ENCODE measurements at places on chromosomes 3 and 15.

- DNase-seq, result no peak
Observed at GRCh38 chr3:169029674-169030285, 633.7 kb downstream of the MECOM start.

GRCh38 chr3:193816656-193817311, 223.8 kb downstream of the OPA1 start:
- no peak for DNase-seq

DNA sequence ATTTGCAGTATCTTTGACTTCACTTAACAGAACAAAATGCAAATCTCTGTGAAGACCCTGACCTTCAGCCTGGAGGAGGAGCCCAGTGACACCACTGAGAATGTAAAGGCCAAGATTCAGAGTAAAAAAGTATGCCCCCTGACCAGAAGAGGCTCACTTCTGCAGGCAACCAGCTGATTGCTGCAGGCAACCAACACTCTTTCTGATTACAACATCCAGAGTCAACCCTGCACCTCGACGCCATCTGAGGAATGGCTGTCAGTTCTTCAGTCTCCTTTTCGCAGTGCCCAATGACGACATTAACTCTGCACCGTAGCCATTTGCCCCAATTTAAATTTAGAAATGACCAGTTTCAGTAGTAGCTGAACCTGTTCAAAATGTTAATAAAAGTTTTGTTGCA, 14.9 kb downstream of the ATP13A3 start:
- no peak for DNase-seq

GRCh38 chr3:30245858-30246622, 360.4 kb upstream of the TGFBR2 start:
- DNase-seq, result no peak

- no peak for DNase-seq
Observed at GRCh38 chr15:26504009-26504408, 268.9 kb downstream of the GABRB3 start.

- no peak for DNase-seq
Observed at GRCh38 chr3:94433811-94434210, 370.9 kb downstream of the NSUN3 start.

- peak; percentile 41 for DNase-seq
Observed at GRCh38 chr3:53161450-53161819, 426 bp downstream of the PRKCD start.

- DNase-seq, result no peak
Observed at GRCh38 chr15:58715266-58715917, 34.1 kb downstream of the ADAM10 start.

DNA sequence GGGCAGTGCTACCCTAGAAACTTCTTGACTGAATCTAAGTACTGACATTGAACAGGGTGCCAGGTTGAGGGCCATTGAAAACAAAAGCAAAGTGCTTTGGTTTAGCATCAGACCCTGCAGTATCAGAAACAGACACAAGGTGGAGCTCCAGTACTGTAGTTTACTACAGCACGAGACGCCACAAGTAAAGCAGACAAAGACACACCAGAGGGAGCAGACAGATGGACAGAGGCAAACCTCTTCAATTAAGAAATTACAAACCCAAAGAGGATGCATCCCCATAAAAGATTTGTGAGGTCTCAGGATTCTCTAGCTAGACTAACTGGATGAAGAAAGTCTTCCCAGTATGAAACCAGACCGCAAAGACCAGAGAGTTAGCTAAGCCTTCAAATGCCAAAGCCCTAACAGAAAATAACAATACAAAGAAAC, 16.6 kb downstream of the TOP2B start:
- peak; percentile 92 for DNase-seq

DNA sequence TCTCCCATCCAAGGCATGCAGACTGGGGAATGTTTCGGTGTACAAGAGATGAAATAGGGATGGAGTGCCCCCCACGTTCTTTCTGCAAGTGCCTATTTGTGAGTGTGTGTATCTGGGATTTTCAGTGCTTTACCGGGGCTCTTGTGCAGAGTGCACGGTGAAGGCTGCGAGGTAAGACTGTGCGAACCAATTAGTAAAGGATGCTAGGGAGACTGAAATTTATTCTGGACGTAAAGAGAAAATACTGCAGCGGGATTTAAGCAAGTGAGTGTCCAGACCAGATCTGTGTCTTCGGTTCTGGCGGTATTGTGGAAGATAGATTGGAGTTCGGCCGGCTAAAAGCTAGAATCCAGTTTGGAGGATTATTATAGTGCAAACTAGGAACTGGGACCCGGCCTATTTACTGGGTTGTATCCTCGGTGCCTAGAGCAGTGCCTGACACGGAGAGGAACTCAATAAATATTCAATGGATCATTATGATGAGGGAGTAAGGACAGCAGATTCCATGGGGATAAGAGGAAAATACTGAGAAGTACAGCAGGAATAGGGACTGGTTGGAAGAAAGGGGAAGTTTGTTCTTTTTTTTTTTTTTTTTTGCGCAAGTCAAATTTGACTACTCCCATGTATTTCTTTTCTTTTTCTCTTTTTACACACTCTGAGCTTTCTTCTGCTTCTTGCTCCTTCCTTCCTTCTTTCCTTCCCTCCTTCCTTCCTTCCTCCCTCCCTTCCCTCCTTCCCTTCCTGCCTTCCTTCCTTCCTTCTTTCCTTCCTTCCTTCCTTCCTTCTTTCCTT, 580 bp upstream of the MAGEF1 start:
- no peak for DNase-seq

DNA sequence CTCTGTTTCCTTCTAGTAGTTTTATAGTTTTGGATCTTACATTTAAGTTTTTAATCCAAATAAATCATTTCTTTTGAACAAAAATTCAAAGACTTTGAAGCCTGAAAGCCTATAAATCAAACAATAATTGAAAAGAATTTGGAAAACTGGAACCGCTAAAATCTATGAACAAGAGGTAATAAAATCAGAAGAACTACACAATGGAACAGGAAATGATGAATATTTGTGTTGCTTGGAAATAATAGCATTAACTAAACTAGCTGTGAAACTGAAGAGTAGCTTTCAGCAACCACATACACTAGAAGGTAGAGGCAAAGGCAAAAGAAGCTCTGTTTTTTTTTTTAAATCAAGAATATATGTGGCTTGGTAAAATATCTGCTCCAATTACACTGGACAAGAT, 147.9 kb upstream of the ABI3BP start:
- DNase-seq, result no peak

GRCh38 chr3:133197619-133198018, 159.4 kb downstream of the TMEM108 start:
- DNase-seq, result no peak

DNA sequence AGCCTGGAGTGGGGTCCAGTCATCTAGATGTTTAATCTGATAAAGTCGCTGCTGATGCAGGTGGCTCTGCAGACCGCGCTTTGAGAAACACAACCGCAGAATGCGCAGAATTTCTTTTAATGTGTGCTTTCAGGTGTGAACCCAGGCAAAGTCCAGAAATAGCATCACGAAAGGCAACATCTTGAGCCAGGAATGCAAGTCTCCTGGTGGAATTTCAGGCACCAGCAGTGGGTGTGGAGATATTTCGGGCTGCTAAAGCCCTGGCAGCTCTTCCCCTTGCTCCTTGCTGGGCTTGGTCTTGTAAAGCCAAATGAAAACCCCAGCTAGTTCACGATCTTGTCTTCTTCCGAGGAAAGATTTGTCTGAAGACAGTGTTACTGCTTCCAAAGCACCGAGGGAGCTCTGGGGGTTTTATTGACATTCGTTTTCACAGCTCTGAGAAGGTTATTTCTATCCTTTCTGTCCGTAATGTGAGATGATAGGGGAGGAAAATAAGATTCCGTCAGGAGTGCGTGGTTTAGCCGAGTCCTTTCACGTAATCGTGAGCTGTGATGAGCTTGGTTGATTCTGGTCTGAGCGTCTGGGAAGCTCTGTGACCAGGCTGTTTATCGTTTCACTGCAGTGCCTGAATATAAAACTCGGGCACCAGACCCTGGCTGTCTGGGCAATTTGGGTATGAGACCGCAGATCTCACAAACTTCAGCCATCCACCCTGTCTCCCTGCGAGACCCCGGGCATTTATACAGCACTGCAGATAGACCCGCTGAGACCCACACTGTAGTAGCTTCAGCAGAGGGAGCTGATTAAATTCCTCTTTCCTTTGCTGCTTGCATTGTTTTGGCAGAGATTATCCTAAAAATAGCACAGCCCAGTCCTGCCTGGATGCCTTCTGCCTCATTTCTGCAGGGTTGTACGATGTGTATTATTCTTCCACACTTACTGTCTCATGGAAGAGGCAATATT, 67.0 kb upstream of the SLC25A26 start:
- no peak for DNase-seq

DNA sequence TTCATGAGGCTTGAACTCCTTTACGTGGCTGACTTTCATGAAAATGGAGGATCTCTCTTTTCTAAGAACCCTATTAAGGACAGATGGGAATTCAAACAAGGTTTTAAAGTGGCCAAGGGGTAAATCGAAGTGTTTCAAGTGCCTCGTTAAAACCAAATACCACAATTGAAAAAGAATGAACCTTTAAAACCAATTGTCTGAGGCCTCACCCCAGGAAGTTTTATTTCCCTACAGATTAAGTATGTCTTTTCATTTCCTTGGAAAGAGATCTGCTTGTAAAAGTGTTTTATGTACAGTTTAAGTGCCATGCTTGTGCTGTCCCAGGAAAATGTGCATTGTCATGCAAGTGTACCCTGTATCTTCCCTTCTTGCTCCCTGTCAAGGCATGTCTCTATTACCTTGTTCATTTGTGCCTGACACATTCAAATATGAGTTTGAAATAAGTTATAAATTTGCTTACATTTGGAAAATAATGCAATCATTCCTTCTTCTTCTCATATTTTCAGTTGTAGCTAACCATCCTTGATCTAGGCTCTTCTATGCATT, 138.7 kb downstream of the ZPLD1 start:
- DNase-seq, result no peak

DNA sequence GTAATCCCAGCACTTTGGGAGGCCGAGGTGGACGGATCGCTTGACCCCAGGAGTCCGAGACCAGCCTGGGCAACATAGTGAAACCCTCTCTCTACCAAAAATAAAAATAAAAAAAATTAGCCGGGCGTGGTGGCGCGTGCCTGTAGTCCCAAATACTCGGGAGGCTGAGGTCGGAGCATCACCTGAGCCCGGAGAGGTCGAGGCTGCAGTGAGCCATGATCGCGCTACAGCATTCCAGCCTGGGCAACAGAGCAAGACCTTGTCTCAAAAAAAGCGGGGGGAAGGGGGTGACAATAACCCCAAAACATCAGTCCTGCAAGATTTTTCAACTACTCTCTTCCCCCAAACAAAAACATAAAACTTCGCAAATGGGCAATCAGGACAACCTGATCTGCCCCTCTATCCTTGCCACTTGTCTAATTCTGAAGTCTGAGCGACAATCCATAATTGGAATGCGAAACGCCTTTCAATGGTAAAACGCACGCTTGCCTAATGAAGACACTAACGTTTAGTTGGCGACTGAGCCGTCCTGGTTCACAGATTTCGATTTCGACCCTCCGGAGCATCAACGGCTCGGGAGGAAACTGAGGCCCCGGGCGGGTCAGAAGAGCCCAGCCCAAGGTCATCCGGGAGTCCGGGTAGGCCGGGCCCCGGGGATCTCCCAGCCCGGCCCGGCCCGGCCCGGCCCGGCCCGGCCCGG, 868 bp downstream of the BTBD1 start:
- peak; percentile 24 for DNase-seq

GRCh38 chr3:72768006-72768441, 80.2 kb downstream of the SHQ1 start:
- no peak for DNase-seq

- DNase-seq, result peak; percentile 92
Observed at GRCh38 chr15:84734794-84735479, 13.5 kb upstream of the ZNF592 start.

GRCh38 chr3:171809861-171810628, at the start of gene PLD1:
TSS of gene PLD1 (minus strand) at chr3:171810483. CDS start at chr3:171738051, 72,432 bp downstream.
- peak; percentile 91 for DNase-seq

DNA sequence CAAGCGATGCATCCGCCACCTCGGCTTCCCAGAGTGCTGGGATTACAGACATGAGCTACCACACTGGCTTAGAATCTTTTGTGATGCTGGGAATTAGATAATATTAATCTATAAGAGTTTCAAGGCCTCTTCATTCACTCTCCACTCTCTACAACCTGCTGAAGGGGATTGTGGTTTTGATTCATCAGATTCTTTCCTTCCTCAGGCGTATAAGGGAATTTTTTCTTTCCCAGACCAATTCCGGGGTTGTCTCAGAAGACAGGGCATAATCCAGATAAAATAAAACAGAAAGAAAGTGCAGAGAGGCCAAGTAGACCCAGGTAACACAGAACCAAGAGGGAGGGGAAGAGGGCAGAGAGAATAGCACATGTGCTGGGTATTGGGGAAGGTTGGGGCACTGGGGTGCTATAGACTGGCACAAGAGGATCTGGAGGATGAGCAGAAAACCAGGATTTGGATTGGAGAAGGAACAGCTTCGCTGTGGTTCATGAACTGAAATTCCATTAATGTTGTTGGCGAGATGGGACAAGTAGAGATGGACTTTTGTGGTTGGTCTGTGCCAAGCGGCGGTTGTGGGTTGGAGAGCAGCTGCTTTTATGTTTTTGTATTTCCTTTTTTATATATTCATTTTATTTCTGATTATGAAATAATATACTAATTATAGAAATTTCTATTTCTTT, 12.8 kb downstream of the ARL6IP5 start:
- DNase-seq, result no peak

- DNase-seq, result no peak
Observed at GRCh38 chr15:60844010-60844409, 365.1 kb upstream of the ICE2 start.

- DNase-seq, result no peak
Observed at GRCh38 chr3:56424336-56424735, 43.9 kb downstream of the ERC2 start.

- DNase-seq, result no peak
Observed at GRCh38 chr3:138081371-138082084, 33.9 kb downstream of the DZIP1L start.

- peak; percentile 70 for DNase-seq
Observed at GRCh38 chr15:62348623-62349022, 183.5 kb upstream of the C2CD4B start.

- DNase-seq, result no peak
Observed at GRCh38 chr3:196932600-196932999, 9.7 kb downstream of the NCBP2 start.

- no peak for DNase-seq
Observed at GRCh38 chr3:125395091-125395490, 20.0 kb upstream of the ZNF148 start.

- DNase-seq, result peak; percentile 72
Observed at GRCh38 chr15:88878720-88879184, 16.6 kb downstream of the HAPLN3 start.

GRCh38 chr15:76234337-76234889, 76.9 kb downstream of the ETFA start:
- no peak for DNase-seq

- no peak for DNase-seq
Observed at GRCh38 chr3:39529577-39529976, 62.1 kb downstream of the MOBP start.

DNA sequence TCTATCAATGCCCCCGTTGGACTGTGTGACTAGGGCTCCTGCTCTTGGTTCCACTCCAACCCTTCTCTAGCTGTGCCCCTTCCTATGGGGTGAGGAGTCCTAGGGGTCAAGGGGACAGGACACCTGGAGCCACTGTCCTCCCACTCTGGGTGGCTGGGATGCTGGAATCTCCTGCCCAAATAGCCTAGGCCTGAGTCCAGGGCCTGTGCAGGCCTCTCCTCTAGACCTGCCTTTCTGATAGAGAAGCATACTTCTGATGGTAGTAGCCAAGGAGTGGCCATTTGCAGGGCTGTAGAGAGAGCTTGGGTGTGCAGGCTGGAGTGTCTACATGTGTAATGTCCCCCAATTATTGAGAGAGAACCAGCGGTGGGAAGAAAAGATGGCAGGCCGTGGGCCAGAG, 54.2 kb downstream of the ITGA11 start:
- DNase-seq, result no peak

- DNase-seq, result no peak
Observed at GRCh38 chr3:14949126-14949525, 1.7 kb downstream of the NR2C2 start.

Data from hematopoietic multipotent progenitor cell treated with erythropoietin and hydrocortisone succinate and interleukin-3 and kit ligand, for 4 days (in vitro differentiated cells).